ENCODE measurements at places on chromosomes 13 and 19.

DNA sequence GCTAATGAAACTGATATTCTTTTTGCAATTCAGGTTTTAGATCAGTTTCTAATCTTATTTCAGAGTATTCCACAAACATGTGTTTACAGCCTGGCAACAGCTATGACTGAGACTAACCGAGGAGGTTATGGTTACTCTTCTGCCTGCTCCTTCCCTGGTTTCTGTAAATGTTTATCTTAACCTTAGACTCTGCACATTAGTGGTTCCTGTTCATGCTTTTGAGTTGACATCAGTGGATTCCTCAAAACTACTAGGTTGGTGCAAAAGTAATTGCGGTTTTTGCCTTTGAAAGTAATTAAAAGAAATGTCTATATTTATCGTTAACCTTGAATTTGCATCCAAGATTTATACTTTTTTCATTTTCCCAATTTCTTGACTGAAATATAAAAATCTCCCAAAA is 237.0 kb upstream of the TSHZ3 start:
- DNase-seq: no peak

- no peak for DNase-seq
These were observed 4.8 kb downstream of the PIAS4 start for GRCh38 chr19:4012092-4012974.

- no peak for DNase-seq
These were observed 44.3 kb downstream of the SHISA2 start for GRCh38 chr13:26007261-26008125.

- no peak for DNase-seq
These were observed 14.9 kb downstream of the SPART start for GRCh38 chr13:36331280-36331679.

DNA sequence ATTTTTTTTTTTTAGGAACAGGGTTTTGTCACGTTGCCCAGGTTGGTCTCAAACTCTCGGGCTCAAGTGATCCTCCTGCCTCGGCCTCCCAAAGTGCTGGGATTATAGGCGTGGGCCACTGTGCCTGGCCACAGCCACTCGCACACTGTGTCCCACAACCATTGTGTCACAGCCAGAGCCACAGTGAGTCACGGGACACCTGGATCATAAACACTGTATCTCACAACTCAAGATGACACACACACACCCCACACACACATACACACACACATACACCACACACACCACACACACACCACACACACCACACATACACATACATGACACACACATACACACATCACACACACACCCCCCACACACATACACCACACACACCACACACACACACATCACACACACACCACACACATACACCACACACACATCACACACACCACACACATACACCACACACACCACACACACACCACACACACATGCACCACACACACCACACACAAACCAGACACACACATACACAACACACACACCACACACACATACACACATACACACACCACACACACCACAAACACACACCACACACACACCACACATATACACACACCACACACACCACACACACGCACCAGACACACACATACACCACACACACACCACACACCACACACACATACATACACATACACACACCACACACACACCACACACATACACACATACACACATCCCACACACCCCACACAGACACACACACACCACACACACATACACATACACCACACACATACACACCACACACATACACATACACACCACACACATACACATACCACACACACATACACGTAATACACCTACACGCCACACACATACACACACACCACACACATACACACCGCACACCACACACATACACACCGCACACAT is 16.2 kb downstream of the ELAVL3 start:
- no peak for DNase-seq

DNA sequence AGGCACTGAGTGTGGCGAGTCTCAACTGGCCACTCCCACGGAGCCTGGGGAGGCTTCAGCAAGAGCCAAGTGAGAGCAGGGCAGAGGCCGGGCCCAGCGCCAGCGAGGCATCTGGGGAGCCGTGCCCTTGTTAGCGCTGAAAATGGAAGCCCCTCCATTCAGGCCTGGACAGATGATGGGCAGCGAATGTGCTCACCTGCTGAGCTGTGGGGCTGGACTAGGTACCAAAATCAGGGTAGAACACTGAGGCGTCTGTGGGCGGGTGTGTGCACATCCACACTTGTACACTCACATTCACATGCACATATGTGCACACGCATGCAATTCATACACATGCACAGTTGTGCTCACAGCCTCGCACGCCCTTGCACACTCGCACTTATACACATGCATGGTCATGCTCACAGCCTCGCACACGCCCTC is 20.7 kb downstream of the NAXD start:
- DNase-seq: no peak

DNA sequence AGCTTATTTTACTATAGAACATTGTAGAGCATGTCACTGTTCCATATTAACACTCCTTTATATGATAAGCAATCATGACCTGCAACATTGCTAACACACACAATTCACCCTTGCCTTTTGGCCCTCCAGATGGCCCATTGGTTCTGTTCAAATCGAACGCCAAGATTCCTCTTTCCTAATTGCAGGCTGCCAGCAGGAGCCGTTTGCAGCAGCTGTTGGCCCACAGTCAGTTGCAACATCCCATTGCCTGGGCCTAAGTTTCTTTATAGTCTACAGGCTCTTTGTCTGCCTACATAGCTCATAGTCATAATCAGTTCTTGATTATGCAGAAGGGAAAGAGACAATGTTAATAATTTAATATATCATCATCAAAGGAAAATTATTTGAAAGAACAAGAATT is 37.6 kb downstream of the KCTD12 start:
- no peak for DNase-seq

DNA sequence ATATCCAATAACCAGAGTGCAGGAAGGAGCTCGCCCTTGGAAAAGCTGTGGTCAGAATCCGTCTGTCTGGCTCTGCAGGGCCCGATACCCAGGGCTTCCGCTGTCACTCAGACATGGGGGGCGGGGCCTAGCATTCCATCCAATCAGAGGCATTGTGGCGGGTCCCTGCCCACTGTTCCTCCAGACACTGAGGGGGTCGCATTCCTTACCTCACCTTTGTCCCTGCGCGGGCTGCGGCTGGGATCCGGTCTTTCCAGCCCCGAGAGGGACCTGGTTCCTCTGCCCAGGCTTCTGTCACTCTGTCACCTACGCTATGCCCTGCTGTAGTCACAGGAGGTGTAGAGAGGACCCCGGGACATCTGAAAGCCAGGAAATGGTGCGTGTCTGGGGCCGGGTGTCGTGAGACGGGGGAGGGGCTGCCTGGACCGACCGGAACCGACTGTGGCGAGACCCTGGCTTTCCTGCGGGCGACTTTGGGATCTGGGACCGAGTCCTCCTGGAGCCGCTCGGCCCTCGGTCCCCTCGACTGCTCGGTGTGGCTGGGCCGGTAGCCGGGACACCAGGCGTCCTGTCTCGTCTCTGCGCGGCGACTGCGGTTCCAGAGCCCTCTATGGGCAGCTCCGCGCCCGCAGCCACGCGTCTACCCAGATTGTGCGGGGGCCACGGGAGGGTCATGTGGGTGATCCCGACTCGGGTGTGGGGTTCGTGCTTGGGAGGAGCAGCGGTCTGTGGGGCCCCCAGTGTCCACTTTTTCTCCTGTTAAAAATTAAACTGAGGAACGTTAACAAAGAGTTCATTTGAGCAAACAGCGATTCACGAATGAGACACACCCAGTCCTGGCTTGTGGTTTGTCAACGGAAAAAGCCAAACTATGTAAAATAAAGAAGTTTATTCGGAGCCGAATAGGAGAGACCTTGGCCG is at the start of gene ZNF69:
TSS of gene ZNF69 (plus strand) at position 172 of the 921 bp plus-strand sequence. CDS start at position 314, 142 bp downstream.
- DNase-seq: peak; percentile 36

DNA sequence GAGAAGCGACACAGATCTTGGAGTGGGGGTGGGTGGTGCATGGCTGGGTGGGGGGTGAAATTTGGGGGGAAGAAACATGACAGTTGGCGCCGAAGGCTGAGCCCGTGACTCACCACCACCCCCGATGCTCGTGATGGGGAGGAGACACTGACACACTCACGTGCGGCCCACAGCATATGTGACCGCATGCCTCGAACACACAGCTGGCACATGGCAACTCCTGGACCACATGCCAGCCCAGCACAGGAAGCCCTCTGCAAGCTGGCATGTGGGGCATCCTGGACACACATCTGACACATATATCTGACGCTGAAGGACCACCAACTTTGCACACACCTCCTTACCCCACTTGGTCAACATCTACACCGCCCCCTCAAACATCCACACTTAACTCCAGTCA is 1.2 kb upstream of the GRIK5 start:
- DNase-seq: no peak

GRCh38 chr13:109110159-109110558 is 480.7 kb downstream of the MYO16 start:
- DNase-seq: no peak

DNA sequence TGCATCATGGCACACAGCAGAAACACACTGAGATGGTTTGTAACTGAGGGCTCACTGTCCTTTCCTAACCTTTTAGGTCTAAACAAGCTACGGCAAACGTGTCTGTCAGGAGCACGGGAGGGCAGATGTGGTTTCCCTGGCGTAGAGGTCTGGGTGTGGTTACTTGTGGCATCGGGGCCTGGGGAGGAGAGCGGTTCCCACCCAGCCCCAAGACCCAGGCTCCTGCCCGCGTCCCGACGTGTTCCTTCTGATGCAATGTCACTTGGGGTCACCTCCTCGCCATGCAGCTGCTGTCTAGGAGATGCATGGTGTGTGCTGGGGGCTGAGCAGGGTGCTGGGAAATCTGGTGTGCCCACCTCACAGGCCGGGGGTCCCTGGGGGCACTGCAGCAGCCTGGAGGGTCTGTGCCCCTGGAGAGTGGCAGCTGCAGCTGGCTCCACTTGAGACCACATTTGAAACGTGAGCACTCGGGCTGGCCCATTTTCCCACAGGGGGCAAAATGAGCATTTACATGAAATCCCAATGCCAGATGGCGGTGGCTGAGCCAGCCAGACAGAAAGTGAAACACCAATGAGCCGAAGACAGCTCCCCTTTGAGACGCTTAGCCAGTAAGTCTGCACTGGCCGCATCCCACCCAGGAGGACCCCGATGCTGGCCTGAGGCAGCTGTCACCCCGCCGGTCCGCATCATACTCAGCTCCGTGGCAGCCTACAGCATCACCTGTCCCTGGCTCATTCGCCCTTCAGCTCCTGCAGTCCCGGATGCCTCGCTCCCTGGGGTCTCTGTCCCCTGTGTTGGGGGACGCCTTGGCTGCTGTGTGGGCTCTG is 22.3 kb upstream of the MYDGF start:
- DNase-seq: no peak

DNA sequence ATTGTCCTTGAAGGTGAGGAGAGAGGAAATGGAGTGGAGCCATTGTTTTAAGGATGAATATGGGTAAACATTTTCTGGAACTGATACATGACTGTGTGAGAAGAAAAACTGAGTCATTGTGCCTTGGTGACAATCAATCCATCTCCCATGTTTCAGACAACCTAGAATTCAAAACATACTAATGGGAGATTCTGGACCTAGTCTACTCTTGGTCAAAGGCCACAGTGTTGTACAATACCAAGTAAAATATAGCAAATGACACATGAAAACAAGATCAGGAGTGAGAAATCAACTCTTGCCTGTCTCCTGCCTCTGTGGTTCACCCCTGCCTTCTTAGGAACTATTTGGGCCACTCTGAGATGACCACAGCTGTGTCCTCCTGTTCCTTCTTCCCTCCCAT is 13.1 kb downstream of the CEBPA start:
- no peak for DNase-seq

- DNase-seq: no peak
These were observed 249.6 kb downstream of the TSHZ3 start for GRCh38 chr19:31099515-31100205.

DNA sequence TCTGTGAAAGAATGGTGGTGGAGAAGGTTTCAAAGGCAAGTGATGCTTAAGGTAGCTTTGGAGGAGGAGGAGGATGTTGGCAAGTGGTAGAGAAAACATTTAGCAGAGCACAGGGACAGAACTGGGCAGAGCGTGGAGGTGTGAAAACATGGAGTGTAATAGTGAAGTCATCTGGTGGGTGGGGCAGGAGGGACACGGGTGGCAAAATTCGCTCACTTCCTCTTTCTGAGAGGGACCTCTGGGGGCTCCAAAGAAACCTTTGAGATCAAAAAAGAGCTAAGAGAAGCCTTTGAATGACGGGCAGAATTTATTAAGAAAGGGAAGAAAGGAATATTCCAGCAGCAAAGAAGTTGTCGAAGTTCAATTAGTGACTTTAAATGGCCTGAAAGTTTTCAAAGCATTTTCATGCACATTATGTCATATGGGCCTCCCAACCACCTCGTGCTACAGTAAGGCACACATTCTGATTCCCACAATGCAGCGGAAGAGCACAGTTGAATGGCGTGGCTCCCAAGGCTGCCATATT is 82.8 kb downstream of the STARD13 start:
- DNase-seq: no peak

GRCh38 chr13:23567906-23568460 is 2.2 kb upstream of the TNFRSF19 start:
- no peak for DNase-seq

DNA sequence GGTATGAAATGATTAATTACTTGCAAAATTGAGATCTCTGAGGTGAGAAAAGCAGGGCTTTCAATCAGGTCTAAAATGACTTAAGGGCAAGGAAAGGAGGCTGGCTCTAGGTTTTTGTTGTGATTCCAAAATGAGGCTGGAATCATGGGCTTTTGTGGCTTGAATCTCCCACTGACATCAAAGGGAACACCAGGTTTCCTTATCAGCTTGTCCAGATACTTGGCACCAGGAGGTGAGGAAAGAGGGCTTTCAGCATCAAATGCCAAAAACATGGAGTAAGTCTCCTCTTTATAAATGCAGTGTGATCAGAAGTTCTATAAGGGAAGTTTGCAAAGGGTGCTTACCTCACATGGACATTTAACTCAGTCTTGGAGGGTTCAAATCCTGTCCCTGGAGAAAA is 402.3 kb downstream of the NDFIP2 start:
- no peak for DNase-seq

GRCh38 chr13:40109351-40109844 is 453.9 kb downstream of the COG6 start:
- DNase-seq: no peak

DNA sequence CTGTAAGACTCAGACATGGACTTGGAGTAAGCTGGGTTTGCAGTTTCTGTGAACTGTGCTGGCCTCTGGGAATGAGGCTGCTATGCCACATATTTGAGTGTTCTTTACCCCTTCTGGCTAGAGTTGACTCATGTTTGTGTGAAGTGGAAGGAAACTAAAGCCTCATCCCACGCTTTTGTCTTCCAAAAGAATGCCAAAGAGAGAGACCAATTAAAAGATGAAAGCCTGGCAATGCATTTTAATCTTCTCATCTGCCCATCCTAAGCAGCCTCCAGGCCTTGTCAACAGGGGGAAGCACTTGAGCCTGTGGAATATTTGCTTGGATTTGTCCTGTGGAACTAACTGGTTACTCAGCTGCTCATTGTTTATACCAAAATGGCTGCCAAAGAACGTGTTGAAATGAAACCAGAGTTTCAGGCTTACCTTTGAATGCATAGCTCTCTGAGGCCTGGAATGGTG is 49.1 kb downstream of the LMO7 start:
- DNase-seq: no peak

GRCh38 chr19:1144741-1145140 is 29.3 kb downstream of the SBNO2 start:
- DNase-seq: no peak

All from cortex of kidney (tissue), 1 donor.